ENCODE measurements at places on chromosomes 7 and 10.

DNA sequence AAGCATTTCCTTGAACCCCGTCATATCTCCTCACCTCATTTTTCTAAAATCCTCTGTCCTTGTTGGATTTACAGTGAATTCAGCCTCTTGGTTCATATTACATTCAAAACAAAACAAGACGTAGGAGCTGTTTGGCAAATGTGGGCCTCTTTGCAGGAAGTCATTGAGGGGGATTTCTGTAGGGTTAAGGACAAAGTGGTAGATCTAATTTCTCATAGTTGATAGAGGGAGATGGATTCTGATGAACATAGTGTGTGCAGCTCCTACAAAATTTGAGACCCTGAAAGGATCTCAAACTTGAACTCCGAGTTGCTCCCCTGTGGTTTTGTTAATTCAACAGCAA, 682 bp downstream of the TBXAS1 start:
- no peak for DNase-seq

DNA sequence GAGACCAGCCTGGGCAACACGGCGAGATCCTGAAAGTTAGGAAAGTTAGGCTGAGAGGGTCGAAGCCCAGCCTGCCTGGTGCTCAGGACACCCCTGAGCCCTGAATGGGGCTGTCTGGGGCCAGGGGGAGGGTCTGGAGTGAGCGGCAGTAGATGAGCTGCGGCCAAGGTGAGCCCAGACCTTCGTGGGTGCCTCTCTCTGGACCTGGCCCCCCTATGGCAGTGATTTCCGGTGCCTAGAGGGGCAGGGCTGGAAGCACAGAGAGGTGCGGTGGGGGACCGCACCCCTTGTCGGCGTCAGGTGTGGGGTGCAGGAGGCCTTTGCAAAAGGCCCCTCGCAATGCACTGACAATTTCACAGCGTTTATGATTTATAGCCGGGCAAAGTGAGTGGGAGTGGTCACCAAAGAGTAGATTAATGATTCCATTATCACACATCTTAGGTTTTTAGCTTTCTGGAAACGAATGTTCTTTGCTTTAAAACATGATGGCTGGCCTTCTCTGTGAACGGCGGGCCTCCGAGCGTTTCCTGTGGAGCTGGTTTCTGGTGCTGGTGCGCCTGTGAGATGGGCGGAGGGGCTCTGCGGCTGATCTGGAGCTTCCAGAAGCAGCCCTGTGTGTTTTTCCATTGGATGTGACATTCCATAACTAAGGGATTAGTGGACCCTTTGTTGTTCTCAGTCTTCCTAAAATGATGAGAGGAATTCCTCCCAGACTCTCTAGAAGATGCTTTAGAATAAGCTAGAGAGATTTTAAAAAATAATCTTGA, 171.0 kb upstream of the ZNF32 start:
- DNase-seq: no peak

GRCh38 chr10:104424719-104425118, 71.1 kb downstream of the CFAP58 start:
- DNase-seq: no peak

DNA sequence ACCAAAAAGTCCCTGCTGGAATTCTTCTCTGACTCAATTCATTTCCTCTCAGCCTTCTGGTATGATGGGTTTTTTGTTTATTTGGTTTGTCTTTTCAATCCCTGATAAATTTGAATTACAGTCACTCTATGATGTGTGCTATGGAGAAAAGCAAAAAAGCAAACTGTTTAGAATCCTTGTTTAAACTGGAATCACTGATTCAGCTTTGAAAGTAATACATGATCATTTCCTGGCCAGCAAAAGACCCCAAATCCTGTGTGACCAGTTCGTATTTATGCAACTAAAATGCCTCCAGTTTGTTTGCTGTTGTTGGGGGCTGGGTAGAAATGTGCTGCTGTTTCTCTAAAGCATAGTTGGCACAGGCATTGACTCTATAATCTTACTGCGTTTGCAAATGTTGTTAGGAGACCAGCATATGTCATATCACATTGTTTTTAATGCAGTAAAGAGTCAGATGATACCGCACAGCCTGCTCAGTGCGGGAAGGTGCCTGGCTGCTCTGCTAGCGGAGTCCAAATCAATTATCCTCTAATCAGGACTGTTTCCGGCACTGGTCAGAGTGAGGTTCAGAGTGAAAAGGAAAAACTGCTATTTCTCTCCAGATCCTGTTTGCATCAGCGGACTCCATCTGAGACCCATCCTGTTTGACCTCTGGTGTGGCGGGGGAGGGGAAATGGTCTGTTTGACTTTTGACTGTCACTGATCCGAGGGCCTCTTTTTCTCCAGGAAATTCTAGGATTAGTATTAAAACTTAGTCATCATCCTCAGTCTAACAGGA, 40.6 kb upstream of the ADD3 start:
- no peak for DNase-seq

Data from NCI-H2029 (cell line).